ENCODE measurements at places on chromosomes 1 and 21.

- no peak for DNase-seq
Observed at GRCh38 chr1:205585169-205585834, 46.5 kb downstream of the ELK4 start.

DNA sequence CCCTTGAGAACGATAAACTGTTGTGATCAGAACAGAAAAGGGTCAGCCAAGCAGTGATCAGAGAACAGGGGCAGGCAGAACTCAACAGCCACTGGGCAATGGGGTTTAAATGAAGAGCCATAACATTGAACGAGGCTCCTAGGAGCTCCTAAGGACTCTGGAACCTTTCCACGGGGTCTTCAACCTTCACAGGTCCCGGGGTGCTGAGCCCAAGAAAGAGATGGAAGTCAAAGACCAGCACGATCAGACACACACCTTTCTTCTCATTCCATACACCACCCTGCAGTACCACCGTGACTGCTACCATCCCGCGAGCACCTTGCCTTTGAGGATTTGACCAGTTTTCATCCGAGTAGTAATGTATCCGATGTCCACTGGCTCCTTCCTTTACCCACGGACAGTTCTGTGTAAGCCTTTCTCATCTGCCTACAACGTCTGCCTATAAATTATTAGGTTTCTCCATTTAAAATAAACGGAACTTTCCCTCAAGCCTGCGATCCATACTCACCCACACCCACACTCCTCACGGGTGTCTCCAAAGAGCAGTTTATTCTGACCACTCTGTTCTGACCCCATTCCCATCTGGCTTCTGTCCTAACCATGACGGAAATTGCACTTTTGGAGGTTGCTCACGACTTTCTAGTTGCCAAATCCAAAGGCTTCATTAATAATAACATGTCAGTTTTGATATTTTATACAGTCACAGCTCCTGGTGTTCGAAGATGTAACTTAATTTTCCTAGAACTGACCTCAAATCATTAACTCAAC is 16.8 kb upstream of the HHAT start:
- no peak for DNase-seq

- no peak for DNase-seq
Observed at GRCh38 chr1:243745356-243745755, 104.7 kb downstream of the AKT3 start.

GRCh38 chr1:243842978-243843511 is 7.0 kb downstream of the AKT3 start:
- no peak for DNase-seq

DNA sequence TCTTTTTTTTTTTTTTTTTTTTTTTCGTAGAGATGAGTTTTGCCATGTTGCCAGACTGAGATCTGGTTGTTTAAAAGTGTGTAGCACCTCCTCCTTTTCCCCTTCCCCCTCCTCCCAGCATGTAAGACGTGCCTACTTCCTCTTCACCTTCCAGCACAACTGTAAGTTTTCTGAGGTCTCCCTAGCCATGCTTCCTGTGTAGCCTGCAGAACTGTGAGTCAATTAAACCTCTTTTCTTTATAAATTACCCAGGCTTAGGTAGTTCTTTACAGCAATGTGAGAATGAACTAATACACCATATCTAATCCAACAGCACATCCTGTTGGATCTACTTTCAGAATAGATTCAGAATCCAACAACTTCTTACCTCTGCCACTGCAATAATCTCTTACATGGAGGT is 111.1 kb downstream of the CLIC6 start:
- DNase-seq: no peak

DNA sequence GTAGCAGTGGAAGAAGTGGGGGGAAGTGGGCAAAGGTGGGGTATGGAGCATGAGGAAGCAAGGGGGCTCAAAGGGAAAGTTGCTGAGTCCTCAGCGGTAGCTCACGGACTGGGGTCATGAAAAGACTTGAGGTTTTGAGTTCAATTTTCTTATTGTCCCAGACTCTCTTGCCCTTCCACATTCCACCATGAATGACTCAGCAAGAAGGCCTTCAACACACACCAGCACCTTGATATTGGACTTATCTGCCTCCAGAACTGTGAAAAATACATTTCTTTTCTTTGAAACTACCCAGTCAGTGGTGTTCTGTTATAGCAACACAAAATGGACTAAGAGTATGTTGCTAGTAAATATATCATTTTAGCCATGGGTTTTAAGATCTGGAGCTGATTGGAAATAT is 17.3 kb upstream of the RHBDL2 start:
- no peak for DNase-seq

GRCh38 chr21:39938086-39938625 is 70.9 kb downstream of the PCP4 start:
- peak; percentile 25 for DNase-seq

DNA sequence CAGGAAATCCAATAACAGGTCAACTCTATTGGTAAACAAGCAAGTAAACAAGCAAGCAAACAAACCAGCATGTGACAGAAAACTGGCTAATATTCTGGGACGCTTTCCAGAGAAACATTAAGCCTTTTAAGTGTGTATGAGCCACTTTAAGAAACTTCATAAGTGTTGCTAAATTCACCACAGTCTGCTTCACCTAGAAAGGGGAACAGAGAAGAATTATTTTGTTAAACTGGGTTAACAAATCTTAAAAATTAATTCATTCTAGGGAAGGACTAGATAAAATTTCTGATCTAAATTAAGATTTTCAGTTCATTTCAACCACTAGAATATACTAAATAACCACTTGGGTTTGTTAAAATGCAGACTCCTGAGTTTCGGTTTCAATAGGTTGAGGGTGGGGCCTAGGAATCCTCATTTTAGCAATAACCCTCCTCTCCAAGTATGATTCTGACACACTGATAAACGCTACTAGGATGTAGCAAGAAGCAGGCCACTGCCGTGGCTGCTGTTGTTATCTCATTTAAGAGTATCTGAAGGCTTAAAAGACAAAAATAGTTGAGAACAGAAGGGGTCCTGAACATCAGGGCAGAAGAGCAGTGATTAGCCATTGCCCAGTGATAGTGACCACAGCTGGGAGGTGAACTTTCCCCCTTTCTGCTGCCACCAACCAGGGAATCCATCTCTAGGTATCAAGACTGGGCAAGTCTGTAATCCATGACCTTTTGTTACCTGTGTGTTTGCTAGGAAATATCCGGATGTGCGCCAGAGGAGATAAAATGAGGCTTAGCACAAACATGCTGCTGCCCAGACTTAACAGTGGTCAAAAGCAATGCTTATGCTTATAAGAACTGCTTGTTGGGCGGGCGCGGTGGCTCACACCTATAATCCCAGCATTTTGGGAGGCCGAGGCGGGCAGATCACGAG is 11.2 kb downstream of the CREG1 start:
- DNase-seq: no peak

DNA sequence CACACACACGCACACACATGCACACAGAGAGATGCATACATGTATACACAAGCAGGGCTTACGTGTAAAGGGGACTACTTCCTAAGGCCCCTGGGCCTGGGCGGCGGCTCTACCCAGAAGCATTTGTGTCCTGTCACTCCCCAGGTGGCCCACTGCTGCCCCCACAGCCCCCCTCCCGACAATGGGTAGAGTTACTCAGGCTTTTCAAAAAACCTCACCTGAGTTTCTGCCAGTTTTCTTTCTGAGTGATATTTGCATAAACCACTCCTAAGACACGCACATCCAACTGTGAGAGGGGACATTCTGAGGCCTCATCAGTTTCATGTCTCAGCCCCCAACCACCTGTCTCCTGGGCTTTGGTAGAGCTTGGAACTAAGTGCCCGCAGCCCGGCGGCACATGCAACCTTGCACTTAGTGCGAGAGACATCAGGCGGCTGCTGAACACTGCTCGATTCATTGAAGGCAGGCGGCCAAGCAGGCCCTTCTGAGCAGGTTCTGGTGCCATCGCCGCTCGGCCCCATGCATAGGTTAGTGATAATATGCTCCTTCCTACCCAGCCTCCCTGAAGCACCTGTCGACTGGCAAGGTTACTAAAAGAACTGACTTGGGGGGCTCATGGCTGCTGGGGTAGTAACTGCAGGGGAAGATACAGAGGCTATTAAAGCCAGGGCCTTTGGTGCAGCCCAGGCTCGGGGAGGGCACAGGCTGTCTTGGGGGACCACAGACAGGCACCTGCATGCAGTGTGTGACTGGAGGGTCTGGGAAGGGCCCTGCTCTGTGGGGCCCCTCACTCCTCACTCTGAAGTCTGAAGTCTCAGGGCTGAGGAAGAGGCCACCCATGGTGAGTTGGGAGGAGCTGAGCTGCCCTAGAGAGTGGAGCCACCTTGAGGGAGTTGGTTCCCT is 364.2 kb upstream of the VAMP3 start:
- DNase-seq: no peak

DNA sequence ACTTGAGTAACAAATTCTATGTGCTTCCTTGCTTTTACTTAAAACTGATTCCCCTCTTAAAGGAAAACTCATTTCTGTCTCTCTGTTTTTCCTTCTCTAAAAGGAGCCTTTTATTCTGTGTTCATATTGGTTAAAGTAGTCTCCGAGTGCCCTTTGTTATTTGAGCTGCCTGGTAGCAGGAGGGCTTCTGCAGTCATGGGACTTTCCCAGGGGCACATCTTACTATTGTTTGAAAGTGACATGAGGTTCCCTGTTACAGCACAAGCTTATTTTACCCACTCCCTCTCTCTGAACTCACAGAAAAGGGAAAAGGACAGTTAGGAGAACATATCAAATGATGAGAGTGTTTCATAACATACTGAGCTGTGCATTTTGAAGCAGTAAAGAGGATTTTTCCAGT is 58.1 kb upstream of the ANGPTL1 start:
- DNase-seq: no peak

- no peak for DNase-seq
Observed at GRCh38 chr1:228443395-228443794, 26.7 kb upstream of the TRIM17 start.

DNA sequence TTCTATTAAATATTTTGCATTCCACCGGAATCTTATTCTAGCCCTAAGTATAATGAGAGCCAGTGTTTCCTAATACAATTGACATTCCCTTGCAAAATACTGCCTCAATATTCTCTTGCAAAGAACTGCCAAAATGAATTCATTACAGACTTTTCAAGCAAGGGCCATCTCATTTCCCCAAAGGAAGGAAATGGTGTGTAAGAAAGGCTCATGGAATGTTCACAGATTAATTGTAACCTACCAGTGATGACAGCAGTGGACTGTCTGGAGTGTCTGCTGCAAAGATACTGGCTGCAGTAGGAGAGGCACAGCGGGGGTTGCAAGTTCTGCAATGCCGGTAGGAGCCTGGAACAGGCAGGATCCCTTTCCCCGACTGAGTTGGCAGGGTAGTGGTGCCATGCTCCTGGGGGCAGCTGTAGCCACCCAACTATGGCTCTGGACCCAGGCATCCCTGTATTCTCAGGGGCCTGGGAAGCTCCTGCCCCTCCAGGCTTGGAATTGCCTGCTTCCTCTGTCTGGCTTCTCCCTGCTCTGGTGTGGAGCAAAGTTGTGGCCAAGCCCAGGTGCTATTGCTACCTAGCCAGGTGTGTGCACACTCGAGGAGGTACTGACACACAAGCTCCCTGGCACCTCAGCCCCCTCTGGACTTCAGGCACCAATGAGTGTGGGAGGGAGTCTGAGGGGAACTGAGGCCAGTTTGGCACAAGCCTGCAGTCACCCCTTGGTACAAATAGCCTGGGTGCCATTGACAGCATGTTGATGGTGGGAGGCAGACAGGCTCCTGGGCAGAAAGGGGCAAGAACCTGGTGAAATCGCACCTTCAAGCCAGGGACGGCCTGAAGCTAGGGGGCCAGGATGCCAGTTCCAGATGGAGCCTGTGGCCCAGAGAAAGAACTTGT is 1371.0 kb downstream of the KCNT2 start:
- no peak for DNase-seq

DNA sequence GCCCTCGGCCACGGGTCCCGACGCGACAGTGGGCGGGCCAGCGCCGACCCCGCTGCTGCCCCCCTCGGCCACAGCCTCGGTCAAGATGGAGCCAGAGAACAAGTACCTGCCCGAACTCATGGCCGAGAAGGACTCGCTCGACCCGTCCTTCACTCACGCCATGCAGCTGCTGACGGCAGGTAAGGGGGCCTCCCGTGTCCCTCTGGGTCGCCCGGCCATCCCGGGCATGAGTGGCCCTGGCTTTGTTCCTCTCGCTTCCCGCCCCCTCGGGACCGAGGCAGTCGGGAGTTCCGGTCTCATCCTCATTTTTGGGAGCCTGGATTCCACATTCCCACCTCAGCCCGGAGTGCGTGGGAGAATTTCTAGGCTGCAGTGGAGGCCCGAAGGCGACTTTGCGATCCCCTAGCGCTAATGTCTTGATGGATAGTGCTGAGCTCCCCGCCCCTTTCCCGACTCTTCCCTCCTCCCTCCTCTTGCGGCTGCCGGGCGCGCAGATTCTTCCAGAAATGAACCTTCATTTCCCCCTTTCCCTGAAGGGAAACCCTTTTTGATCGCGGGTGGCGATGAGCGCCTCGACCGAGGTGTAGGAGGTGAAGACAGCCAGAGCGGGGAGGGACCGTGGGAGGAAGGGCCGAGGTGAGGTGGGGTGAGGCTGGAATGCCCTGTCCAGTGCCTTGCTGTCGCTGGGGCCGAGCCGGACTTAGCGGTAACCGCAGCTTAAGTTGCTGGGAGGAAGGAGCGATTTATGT is 705 bp downstream of the KHDRBS1 start:
- no peak for DNase-seq

DNA sequence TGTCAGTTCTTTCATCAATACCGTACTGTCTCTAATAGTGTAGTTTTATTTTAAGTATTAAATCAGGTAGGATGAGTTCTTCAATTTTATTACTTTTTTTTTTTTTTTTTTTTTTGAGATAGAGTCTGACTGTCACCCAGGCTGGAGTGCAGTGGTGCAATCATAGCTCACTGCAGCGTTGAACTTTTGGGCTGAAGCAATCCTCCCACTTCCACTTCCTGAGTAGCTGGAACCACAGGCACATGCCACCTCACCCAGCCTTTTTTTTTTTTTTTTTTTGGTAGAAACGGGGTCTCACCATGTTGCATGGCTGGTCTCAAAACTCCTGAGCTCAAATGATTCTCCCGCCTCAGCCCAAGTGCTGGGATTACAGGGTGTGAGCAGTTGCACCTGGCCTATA is 44.3 kb downstream of the INAVA start:
- no peak for DNase-seq

- no peak for DNase-seq
Observed at GRCh38 chr21:39350094-39351005, 1.5 kb upstream of the HMGN1 start.

GRCh38 chr1:1253972-1254666 is 7.6 kb upstream of the C1QTNF12 start:
- no peak for DNase-seq

- DNase-seq: no peak
Observed at GRCh38 chr1:47950471-47950870, 46.7 kb downstream of the TRABD2B start.

DNA sequence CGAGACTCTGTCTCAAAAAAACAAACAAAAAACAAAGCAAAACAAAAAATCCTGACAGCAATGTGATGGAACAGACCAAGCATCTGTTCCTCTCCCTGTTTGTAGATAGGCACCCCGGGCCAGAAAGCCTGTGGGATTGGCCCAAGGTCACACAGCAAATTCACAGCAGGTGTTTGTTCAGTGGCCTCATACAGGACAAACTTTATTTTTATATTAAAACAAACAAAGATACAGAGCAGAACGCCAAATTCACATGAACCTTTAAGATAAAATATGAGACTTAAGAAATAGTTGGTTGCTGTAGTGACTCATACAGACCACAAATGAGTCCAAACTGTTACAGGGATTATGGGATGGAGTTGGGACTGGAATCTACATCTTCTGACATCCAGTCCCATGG is 2.3 kb upstream of the CELA2A start:
- DNase-seq: no peak

- no peak for DNase-seq
Observed at GRCh38 chr1:184987696-184988095, 13.4 kb upstream of the NIBAN1 start.

Measured in NCI-H510A treated with DMSO at 0.1 percent for 48 hours (cell line).